ENCODE measurements at places on chromosomes 4 and X.

DNA sequence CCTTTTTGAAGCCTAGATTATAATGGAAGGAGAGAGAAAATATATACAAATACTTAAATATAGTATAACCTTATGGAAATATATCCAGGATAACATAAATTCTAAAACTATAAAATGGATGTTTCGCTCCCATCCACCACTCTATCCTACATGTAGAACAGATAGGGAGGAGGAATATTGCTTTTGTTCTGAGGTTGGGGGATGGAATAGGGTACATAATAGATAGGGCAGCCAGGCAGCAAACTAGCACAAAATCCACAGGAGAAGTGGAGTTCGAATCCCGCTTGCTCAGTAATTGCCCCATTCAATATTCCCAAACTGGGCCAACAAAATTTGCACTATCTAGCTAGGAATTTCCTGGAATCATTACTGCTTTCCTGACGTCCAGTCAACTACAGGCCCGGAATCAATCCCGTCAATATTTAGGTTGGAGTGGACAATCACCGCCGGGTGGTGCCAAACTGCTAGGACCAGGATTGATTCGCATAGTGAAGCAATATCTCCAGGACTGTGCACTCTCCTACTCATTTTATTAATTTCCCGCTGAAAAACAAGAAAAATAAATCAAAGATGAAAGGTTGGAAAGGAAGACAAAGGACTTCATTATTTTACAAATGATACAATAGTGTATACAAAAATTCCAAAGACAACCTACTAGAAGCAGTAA is 40.4 kb upstream of the PAPSS1 start:
- no peak for DNase-seq

DNA sequence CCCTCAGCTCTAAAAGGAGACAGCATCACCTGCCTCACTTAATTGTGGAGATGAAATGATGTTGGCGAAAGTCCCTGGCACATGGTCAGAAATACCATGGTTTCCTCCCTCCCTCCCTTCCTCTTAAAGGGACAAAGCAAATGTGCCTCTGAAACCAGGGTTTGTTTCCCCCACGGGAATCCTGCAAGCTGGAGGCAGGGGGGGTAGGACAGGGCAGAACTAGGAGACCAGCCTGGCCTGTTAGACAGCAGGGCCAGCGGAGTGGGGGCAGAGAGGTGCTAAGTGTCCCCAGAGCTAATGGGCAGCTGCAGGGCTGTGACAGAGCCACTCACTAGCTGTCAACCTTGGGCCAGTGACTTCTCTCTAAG is 5.7 kb downstream of the RTL5 start:
- DNase-seq: no peak

DNA sequence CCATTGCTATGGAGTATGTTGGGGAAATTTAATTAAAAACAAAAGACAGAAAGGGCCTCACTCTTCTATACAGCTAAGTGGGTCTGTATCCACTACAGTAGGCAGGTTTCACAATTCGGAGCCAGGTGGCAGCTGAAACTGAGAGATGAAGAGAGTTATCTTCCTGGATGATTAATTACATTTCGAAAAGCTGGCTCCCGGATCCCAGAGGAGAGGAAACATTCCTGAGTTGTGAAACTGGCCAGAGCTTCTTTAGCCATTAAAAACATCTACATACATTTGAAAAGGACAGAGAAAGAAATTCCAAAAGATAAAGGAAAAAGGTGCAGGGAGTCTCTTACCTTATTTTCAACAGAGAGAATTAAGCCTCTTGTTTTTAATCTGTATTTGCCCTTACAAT is 15.5 kb upstream of the PDZD4 start:
- no peak for DNase-seq

GRCh38 chr4:94827481-94828110 is 69.8 kb downstream of the BMPR1B start:
- DNase-seq: no peak

DNA sequence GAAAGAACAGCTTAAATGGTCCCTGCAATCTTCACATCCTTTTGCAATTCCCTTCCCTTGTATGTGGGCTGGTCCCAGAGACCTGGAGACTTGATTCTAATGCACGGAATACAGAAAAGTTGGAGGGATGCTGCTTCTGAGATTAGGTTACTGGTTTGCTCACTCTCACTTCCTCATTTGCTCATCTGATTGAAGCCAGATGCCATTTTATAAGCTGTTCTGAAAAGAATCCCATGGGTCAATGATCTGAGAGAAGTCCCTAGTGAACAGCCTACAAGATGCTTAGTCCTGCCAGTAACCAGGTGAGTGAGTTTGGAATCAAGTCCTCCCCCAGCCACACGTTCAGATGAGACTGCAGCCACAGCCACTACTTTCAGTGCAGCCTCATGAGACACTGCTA is 35.9 kb downstream of the MAGEA1 start:
- DNase-seq: no peak

- no peak for DNase-seq
Measured at GRCh38 chr4:119946359-119946758, 120.3 kb downstream of the MAD2L1 start.

GRCh38 chrX:107677909-107678308 is 49.6 kb downstream of the PRPS1 start:
- no peak for DNase-seq
